ENCODE measurements at places on chromosomes 2 and 18.

DNA sequence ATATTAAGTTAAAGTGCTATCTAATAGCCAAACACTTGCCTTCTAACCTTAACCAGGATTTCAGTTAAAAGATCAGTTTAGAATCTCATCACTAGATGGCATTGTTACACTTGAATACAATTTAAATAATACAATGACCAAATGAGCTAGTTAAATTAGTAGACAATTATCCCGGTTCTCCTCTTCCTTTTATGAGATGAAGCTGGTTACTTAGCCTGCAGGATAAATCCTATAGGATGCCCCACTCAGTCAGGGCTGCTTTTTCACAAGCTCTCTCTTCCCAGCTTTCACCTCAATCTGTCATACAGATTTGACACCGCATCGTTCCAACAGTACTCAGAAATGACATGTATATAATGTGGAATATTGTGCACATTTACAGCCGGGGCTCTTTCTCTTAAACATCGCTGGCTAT is 678.8 kb downstream of the KCNJ3 start:
- no peak for DNase-seq

DNA sequence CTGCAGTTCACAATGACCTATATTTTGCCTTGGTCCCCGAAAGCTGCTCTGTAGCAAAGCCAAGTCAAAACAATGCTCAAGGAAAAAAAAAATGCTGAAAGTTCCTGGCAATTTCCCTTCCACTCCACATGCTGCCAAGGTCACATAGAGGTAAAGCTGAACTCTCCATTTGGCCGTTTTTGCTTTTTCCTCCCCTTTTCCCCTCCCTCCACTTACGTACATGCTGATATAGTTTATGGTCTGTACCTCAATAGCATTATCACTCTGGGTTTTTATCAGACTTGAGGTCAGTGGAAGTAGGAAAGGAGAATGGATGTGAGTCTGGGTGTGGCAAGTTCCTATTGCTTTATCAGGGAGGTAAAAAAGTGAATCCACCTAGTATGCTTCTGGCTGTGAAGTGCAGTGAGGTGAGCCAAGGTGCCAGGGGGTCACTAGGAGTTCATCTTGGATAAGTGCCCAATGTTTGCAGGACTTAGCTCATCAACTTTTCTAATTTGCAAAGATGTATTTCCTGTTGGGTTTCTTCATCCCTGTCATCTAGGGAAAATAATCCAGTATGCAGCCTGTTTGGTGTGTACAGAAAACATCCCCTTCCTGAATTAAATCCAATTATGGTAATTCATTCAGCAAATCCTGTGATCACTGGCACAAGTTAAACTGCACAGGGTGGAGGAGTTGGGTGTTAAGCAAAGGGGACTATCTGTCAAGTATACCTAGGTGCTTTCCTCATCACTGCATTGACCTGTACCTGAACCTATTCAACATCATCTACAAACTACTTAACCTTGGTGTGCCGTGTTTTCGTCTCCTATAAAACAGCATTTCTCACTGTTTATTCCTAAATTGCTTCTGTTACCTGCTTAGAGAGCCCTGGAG is 124.3 kb upstream of the CYP26B1 start:
- no peak for DNase-seq

DNA sequence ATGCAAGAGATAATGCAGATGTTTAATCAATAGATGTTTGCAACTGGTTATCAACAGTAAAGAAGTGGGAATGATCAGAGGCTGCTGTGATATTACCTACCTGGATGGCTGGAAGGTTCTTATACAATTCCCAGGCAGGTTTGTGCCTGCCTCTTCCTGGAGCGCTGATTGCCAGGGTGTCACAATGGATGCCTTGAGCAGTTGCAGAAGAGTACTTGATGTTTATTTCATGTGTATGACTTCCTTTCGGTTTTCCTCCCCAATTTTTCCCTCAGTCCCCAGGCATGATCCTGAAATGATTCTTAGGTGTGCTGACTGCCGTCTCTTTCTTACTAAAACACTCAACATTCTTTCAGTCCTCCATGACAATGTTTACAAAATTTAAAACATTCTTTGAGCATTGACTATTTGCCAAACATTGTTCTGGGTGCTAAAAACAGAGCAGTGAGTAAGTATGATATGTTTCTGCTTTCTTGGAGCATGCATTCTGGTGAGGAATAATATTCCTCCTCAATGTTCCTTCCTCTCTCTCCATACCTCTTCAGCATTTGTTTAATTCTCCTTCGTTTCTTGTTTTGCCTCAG is 416.6 kb upstream of the TRIB2 start:
- DNase-seq, result no peak

DNA sequence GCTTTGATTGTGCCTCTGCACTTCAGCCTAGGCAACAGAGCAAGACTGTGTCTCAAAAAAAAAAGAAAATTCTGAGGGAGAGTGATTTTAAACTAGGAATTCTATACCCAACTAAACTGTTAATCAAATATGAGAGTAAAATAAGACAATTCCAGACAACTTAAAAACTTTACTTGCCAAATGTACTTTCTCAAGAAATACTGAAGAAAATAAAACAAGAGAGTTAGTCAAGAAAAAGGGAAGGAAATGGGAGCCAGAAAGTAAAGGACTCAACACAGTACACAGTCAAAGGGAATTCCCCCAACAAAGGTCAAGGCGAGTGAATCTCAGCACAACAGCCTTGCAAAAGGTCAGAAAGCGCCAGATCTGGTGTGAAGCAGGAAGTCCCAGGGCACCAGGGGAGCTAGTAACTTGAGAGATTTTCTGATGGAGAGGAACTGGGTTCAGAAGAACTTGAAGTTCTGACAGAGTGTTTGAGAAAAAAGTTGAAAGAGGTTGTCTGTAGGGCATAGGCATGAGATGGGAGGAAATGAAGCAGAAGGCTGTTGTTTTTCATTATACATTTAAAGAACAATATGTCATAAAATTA is 22.6 kb upstream of the TBC1D8 start:
- no peak for DNase-seq

DNA sequence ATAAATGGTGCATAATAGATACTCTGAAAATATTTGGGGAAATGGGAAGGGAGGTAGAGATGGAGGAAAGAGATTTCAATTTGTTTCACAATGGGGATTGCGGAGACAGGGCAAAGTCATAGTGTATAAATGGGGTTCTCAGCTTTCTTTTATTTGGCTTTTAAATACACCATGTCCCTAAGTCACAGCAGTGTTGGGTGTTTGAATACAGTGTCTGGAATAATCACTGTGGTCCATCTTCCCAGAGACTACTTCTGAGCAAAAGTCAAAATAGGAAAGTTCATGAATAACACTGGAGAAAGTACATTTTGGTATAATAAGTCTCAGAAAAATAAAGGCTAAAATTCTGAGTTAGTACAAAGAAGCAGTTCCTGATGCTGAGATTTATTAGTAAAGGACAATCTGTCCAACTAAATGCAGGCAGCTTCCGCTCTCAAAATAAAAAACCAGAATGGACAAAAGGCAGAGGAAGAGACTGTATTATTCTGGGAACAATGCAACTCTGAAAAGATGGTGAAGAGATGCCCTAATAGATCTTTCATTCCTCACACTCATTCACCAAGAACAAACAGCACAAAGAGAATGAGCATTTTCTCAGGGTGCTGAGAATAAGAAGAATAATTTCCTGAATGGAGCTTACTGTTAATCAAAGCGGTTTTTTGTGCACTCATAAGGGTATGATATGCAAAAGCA is 295.4 kb upstream of the PIK3C3 start:
- no peak for DNase-seq

DNA sequence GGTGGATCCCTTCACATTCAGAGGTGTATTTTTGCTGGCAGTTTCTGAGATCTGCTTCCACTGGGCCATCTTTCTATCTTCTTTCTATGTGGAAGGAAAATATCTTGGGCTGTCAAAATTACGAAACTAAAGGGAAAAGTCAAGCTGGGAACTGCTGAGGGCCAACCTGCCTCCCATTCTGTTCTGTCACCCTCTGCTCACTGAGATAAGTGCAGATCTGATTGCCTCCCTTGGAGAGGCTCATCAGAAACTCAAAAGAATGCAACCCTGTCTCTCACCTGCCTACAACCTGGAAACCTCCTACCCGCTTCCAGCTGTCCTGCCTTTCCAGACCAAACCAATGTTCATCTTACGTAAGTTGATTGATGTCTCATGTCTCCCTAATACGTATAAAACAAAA is 26.5 kb downstream of the RAX start:
- DNase-seq, result no peak

- DNase-seq, result no peak
Measured at GRCh38 chr18:75269696-75270095, 59.1 kb downstream of the TSHZ1 start.

DNA sequence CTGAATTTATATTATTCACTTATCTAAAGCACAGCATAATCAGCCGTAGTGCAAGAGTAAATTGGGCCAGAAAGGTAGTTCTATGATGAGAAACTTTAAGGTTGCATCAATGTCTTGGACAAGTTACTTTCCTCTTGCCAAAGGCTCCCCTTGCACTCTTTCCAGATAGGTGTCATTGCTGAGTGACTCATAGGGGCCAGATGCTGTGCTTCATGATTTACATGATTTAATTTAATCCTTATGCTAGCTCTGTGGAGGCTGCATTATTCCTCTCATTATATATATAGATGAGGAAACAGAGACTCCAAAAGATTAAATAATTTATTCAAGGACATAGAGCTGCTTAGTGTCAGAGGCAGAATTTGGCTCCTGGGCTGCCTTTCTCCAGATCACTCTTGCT is 5.0 kb downstream of the CFAP221 start:
- peak; percentile 23 for DNase-seq

Measured in HTR-8/SVneo (cell line).